ENCODE measurements at places on chromosomes 7 and 10.

- no peak for DNase-seq
Observed at GRCh38 chr7:142562688-142563087, 186.6 kb upstream of the PRSS1 start.

GRCh38 chr7:1460821-1461645 lies 1.8 kb upstream of the MICALL2 start:
- no peak for DNase-seq

DNA sequence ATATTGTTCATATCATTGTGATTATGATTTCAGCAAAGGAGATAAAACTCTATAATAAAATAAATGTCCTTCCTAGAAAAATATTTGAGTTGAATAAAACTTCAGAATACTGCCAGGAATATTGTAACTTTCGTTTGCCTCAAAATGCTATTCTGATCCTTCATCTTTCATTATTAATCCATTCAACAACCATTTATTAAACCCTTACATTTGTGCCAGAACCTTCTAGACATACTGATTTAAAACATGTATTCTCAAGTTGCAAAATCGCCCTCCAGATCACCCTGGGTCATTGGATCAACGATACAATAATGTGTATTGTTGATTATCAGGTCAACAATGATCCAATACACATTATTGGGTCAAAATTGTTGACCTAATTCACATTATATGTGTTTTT lies 759.8 kb downstream of the CNTNAP2 start:
- no peak for DNase-seq

DNA sequence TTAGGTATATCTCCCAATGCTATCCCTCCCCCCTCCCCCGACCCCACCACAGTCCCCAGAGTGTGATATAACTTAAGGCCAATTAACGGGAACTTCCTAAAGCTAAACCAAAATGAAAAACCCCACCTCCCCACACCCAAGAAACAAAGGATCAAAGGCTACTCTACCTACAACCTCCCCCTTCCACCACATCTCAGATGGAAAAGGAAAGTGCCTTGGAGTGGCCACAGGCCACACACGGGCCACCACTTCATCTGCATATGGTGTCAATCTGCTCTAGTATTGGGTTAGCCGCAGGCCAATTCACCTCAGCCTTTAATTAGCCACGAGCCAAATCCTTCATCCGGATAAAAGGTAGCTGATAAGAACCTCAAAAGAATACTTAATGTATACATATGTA lies 19.6 kb downstream of the CSTF2T start:
- no peak for DNase-seq

GRCh38 chr10:46542567-46543465 lies 13.6 kb downstream of the GPRIN2 start:
- no peak for DNase-seq

DNA sequence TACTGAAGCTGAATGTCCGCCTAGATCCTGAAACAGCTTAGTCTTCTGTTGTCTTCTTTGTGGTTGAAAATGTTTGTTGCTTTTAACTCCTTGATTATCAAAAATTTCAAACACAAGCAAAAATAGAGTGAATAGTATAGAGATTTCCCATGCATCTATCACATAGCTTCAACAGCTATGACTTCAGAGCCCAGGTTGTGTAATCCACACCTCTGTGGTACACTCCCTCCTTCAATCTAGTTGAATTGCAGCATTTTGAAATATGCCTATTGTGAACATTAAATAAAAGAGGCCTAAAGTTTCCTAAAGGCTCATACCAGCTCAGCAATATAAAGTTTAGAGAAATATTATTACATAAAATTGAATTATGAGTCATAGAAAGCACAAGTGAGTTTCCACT lies 204.7 kb upstream of the HDAC9 start:
- no peak for DNase-seq

GRCh38 chr10:24873281-24873683 lies 79.1 kb downstream of the PRTFDC1 start:
- DNase-seq = no peak

DNA sequence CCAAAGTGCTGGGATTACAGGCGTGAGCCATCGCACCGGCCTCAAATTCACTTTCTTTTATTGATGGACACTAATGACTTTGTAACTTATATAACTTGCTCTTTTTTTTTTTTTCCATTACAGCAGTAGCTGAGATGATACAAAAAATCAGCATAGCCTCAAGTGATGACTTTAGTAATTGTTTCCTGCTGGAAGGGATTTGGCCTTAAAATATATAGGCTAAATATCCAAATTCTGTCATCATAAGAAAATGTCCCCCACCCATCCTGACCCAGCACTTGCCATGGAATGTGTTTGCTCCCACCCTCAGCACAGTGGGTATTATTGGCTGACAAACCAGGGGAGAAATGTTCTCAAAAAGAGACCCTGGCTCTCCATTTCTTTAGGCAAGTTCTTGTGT lies 1264.1 kb upstream of the AUTS2 start:
- no peak for DNase-seq

DNA sequence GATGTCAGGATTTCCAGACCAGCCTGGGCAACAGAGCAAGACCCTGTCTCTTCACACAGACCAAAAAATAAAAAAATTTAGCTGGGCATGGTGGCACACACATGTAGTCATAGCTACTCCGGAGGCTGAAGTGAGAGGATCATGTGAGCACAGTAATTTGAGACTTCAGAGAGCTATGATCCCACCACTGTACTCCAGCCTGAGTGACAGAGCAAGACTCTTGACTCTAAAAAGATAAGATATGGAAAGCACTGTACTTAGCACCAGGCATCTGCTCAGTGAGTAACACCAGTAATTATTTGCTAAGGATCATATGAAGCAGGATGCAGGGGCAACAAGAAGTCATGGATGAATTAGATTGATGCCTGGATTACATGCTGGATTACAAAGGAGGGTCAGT lies 128.8 kb downstream of the CALN1 start:
- DNase-seq = no peak

DNA sequence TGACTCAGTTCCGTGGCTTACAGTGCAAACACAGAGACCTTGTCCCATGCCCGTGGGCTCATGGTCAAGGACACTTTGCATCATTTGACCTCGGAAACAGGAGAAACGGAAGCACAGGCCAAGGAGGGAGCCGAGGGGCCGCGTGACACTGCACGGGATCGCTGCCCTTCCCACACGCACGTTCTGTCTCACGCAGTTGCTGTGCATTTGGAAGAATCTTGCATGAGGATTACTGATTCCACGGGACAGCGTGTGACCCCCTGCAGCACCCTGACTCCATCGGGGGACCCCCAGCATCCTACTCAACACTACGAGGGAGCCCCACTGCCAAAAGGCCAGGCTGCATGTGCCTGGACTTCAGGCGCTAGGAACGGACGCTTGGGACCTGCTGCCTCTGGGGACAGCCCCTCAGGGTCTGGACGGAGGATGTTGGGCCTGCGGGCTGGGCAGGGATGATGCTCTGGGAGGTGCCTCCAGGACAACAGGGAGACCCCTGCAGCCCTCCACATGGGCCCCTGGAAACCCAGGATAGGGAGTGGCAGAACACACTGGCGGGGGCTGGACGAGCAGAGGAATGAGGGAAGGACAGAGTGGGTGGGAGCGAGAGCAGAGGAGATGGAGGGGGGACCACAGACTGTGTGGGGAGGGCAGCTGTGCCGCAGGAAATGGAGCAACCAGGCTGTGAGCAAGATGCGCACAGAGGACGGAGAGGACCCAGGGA lies 222.2 kb downstream of the DNAJB6 start:
- no peak for DNase-seq
